Erythroblast (primary cell): ENCODE measurements at places on chromosomes 7 and 10.

- DNase-seq = peak; percentile 67
Measured at GRCh38 chr10:47311932-47312662, 10.2 kb upstream of the GDF2 start.

DNA sequence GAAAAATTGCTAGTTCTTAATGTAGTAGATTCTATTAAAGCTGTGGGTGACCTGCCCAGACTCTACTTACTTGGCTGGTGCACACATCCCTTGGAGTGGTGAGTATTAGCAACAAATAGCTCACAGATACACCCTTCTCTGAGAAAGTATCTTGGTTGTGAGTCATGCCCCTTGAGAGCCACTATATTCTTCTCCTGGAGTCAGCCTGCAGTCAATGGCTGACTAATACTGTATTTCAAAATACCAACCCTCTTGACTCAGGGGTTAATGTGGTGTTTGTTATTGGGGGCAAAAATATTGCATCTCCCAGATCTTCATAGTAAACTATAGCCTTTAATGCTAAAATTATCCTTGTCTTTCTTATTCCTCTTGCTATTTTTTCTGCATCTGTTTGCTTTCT lies 354.9 kb downstream of the BMPER start:
- no peak for DNase-seq

- no peak for DNase-seq
Measured at GRCh38 chr10:7449063-7449695, 38.3 kb upstream of the SFMBT2 start.

- DNase-seq = no peak
Measured at GRCh38 chr10:89351780-89352597, 24.2 kb downstream of the IFIT3 start.

DNA sequence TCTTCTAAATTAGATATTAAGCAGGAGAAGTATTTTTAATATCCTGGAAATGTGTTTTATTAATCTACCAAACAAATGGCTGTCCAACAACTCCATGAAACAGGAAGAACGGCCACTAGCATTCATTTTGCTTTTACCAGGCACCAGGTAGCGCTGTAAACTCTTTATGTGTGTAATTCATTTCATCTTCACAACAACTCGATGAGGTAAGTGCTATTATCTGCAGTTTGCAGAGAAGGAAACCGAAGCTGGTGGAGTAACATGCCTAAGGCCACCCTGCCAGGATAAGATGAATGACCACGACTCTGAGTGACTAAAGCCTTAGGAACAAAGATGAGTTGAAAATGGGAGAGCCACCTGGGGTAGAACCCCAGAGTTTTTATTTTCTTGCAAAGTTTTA lies 101.2 kb downstream of the KIAA1217 start:
- DNase-seq = no peak

GRCh38 chr10:20882091-20882490 lies 15.0 kb downstream of the NEBL start:
- no peak for DNase-seq

- DNase-seq = no peak
Measured at GRCh38 chr7:577278-577665, 57.6 kb upstream of the PDGFA start.

- DNase-seq = no peak
Measured at GRCh38 chr7:156979711-156980110, 30.2 kb downstream of the NOM1 start.

- DNase-seq = no peak
Measured at GRCh38 chr7:72176875-72177274, 235.3 kb downstream of the CALN1 start.

- DNase-seq = no peak
Measured at GRCh38 chr7:36210291-36210922, 57.4 kb downstream of the EEPD1 start.

DNA sequence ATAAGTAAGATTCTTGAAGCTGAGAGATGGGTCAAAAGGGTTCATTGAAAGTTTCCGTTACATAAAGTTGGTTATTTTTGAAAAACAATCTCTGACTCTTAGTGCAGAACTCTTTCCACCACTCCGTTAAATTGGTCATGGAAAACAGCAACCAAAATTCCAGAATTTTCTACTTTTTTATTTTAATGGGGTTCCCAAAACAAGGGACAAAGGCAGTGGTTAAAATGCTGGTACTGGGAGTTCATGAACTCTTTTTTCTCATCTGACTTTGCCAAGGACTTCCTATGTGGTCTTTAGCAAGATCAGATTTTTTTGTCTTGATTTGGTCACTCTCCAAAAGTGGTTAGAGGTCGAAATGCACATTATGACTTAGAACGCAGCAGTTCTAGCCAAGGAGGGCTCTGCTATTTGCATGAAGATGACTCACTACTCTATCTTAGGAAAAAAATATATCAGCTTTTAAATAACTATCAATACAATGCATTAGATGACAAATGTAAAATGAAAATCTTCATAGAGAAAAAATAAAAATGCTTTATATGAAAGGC lies 145.7 kb downstream of the REEP3 start:
- DNase-seq = no peak

GRCh38 chr10:14554091-14554490 lies 220.6 kb downstream of the FAM107B start:
- DNase-seq = no peak

DNA sequence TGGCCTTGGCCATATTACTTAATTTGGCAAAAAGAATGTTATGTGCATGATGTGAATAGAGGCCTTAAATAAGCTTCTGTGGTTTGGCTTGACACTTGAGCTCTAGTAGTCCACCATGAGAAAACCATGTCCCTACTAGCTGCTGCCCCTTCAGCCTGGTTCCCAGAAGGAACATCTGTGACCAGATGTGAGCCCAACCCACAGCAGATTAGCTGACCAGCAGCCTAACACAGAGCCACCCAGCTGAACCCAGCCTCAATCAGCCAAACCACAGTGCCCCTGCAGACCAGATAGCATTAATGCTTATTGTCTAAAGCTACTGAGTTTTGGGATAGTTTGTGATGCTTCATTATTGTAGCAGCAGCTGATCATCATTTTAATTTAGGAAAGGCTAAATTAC lies 16.6 kb downstream of the JAZF1 start:
- peak; percentile 25 for DNase-seq

GRCh38 chr7:153151766-153152165 lies 392.2 kb downstream of the ACTR3B start:
- no peak for DNase-seq

DNA sequence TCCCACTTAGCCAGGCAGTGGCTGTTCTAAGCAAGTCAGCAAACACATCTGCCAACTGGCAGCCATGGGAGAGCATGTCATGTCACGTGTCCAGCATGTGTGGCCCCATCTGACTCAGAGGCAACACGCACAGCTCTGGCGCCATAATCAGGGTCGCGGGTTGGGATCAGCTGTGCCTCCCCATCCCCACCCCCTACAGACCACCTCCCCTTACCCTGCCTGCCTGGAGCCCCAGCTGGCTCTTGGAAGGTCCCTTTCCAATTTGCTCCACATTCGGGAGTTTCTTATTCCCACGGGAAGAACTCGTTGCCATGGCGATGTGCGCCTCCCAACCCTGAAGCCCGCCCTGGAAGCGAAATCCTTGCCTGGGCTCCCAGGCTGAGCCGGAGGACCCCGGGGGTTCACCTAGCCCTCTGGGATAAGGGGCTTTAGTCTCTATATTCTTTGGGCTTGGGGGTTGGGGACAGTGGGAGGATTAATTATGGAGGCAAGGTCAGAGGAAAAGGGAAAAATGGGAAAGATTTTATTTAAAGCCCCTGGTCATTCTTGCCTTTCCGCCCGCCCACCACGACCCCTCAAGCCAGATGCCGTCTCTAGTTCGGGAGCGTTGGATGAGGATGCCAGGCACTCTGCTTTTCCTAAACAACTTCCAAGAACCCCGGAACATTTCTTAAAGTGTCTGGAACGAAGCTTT lies 283.7 kb downstream of the ZEB1 start:
- DNase-seq = peak; percentile 13

- DNase-seq = no peak
Measured at GRCh38 chr7:141839256-141839655, 2.0 kb downstream of the PRSS37 start.

GRCh38 chr10:101263150-101263752 lies 34.0 kb upstream of the LBX1 start:
- DNase-seq = no peak

GRCh38 chr7:103857435-103857834 lies 132.0 kb downstream of the RELN start:
- no peak for DNase-seq

- no peak for DNase-seq
Measured at GRCh38 chr10:95214793-95215192, 20.8 kb downstream of the ACSM6 start.

- no peak for DNase-seq
Measured at GRCh38 chr10:56653289-56653688, 292.2 kb upstream of the ZWINT start.

- no peak for DNase-seq
Measured at GRCh38 chr7:73746378-73746777, 7.8 kb upstream of the ABHD11 start.

- no peak for DNase-seq
Measured at GRCh38 chr7:139893461-139893860, 64.4 kb downstream of the TBXAS1 start.

DNA sequence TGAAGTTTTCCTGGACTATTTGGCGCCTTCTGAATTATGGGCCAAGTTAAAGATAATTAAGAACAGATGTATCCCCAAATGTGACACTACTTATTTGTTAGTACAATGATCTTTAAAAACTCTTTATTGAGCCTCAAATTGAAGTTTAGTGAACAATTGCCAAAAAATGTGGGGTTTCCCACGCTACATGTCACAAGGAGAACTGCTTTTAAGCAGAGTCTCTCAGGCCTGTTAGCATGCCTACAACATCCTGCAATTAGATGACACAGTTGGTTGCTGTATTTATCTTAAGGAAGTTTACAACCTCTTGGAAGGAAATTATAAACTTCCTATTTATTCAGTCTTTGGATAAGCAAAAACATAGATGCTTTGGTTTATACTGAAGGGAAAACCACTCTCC lies 733.0 kb downstream of the TNS3 start:
- DNase-seq = no peak

- DNase-seq = no peak
Measured at GRCh38 chr7:144824360-144824759, 11.5 kb downstream of the TPK1 start.

DNA sequence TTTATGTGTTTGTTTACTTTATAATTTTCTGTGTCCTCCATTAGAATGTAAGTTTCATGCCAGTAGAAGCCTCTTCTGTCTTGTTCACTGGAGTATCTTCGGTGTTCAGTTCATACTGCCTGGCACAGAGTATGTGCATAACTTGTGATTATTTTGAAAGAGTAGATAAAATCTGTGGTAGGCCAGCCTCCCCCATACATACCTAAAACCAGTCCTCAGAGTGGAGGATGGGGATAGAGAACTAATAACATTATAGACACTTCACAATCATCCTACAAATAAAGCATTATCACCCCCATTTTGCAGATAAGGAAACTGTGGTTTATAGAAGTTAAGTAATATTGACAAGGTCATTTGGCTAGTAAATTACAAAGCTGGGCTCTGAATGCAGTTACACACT lies 28.0 kb downstream of the VIM start:
- DNase-seq = no peak
